Activated T-helper 1 cell treated with anti-CD3 and anti-CD28 coated beads, Interleukin-2, amount 50 U/mL, for 16 hours (primary cell): ENCODE measurements at places on chromosomes 12 and 14.

GRCh38 chr14:96962337-96962736, 165.2 kb downstream of the VRK1 start:
- no peak for DNase-seq

DNA sequence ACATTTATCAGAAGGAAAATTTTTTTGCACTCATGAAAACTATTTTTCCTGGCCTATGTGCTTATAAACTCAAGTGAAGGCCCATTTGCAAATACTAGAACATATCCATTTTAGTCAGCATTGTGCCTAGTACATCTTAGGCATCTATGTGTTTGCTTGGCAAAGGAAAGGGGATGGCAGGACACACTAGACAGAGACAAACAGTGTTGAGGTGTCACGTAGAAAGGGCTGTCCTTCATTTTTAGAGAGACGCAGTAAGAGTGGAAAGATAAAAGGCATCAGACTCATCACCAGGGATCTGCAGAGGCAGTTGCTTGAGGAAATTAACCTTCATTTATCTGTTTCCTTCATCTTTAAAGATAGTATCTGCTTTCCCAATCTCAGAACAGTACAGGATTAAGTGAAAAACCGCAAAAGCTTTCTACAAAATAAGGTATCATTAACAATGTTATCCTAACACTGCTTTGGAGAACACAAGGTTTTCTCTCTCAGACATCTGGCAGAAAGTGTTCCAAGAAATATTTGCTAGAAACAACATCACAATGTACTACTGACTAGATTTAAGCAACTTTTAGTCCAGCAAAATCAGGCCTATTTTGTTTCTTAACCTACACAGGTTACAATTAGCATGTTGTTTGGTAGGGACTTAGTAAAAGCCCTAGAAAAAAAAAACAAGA, 2.0 kb downstream of the YBX3 start:
- DNase-seq: no peak

DNA sequence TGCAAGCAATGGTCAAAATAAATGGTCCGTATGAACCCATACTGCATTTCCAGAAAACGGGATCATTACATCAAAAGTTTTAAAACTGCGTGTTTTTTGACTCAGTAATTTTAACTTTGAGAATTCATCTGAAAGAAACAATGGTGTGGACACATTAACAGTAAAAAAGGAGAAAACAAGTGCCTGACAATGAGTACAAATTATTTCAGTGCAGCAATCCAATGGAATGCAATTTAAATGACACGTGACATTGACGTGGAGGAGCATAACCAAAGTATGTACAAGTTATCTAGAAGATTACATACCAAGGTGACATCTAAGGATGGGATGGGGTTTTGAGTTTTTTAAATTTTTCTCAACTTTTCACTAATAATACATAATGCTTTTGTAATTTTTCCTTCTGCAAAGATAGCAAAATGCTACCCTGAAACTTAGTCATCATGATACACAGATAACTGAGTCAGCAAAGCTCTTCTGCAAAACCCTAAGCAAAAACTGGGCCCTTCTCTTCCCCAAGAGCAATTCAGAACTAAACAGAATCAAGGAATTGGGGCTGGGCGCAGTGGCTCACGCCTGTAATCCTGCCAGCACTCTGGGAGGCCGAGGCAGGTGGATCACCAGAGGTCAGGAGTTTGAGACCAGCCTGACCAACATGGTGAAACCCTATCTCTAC, 20.4 kb downstream of the HNRNPC start:
- DNase-seq: no peak

GRCh38 chr12:130147875-130148596, 14.2 kb upstream of the FZD10 start:
- no peak for DNase-seq

DNA sequence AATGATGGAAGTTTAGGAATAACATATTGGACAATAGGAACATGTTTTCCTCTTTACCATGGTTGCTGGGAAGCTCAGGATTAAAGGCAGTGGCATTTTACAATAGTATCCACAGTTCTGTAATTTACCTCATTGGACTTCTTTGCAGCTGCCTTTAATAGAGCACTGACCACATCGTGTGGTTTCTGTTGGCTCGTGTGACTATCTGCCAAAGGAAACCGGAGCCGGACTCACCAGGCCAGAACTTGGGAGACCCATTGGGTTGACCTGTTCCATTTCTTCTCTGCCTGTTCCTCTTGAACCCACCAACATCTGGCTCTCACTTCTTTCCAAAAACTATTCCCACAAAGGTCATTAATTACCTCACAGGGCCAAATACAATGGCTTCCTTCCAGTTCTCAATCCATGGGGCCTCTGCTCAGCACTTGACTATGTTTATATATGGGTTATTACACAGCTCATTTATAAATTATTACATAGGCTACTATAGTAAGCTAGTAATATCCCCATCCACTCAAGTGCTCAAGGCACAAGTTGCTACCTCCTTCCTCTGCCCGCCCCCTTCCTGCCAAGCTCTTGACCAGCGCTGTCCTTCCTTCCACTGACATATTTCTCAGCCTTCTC, 121.5 kb upstream of the VASH1 start:
- DNase-seq: no peak
